ENCODE measurements at places on chromosomes 11 and 22. TPM values are rescaled to one million over a fixed set of nuclear protein-coding genes. Genes with fewer than 3 reads are reported as not detected.

DNA sequence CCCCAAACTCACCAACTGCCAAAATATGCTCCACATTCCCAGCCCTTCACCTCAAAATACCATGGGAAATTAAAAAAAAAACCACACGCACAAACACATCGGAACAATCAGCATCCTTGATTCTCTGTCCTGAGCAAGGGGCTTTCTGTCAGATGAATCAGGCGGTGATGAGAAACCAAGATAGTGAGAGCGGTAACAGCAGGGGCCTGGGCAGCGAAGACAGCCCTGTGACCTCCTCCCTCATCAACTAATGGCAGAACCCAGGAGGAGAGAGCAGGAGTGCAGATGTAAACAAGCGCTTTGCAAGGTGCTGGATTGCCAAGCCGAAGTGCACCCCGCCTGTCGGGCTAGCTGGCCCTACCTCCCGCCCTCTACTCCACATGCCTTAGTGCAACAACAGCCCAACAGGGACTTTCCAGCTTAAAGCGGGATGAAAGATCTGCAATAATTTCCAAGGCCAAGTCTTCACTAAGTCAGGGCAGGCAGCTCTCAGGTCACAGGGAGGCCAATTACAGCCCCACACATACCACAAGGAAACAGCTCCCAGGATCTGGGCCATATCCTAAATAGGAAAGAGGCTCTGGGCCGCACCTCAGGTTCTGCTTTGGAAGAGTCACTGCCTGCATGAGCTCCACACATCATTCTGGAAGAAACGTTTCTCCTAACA, 72.2 kb upstream of the BID start:
- DNase-seq = no peak

DNA sequence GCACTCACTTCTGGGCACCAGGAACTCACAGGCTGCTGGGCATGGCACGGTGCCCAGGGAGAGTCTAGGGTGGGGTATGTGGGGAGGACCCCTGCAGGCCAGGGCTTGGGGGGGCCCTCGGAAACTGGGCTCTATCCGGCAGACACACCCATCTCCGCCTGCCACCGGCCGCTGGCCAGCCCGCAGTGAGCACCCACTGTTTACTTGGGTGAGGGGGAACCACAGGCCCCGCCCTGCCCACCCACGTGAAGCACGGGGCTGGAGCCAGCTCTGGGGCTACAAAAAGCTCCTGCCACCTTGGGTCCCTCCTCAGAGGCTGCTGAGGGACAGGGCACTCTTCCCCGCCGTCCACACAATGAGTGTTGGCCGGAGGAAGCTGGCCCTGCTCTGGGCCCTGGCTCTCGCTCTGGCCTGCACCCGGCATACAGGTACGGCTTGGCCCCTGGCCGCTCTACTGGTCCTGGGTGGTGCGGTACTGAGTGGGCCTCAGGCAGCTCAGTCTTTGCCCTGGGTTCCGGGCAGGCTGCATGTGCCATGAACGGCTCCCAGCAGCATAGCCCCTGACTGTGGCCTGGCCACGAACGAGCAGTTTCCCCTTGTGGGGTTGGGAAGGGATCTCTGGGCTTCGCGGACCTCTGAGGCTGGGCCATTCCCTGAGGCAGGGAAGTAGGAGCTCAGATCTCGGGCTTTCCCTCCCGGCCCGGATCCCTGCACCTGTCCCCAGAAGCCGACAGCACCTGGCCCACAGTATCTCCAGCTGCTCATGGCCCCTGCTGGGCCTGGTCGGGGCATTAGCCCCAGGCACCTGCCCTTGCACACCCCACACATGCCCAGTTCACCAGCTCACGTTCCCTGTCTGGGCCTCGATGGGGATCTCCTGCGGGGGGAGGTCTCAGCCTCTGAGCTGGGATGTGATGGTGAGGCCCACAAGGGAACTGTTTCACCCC, at the start of gene MUC5AC:
TSS of gene MUC5AC (plus strand) at position 309 of the 947 bp plus-strand sequence. CDS start at position 356, 47 bp downstream.
- DNase-seq = no peak

DNA sequence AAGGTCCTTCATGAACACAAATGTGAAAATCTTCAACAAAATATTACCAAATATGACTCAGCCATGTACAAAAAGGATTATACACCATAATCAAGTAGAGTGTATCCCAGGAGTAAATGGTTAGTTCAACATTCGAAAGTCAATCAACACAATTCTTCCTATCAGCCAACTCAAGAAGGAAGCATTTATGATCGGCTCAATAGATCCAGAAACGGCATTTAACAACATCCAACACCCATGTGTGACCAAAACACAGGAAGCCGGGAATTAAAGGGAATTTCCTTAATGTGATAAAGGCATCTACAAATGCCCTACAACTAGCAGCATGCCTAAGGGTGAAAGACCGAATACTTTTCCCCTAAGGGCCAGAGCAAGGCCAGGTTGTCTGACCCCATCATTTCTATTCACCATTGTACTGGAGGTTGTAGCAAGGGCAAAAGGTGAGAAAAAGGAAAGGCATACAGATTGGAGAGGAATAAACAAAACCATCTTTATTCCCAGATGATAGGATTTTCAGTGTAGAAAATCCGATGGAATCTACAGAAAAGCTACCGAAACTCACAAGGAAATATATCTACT, 69.9 kb upstream of the CLDN5 start:
- DNase-seq = no peak

The EFCAB6 gene
- total RNA-seq = 0.59 TPM

The CHEK1 gene
- 135 TPM for total RNA-seq

The OR8G5 gene
- total RNA-seq = not detected

The CDON gene
- total RNA-seq = 31.0 TPM

Data from A673 (cell line).